ENCODE measurements at places on chromosomes 2 and 18. TPM values are rescaled to one million over a fixed set of nuclear protein-coding genes. Genes with fewer than 3 reads are reported as not detected.
A peak's percentile ranks its signal among the peaks of the same experiment; 100 is the strongest.

Gene CCDC102B
- total RNA-seq, result 3.7 TPM

Gene PUM2
- total RNA-seq, result 55.5 TPM

Gene SLC8A1
- total RNA-seq, result 8.9 TPM

Gene TUBB8B
- not detected for total RNA-seq

Gene CPLX4
- not detected for total RNA-seq

Gene SETBP1
- total RNA-seq, result 21.1 TPM

Gene CNTNAP5
- total RNA-seq, result not detected

Gene INHBB
- total RNA-seq, result 4.4 TPM

Gene SULT6B1
- total RNA-seq, result not detected

Gene FAM237A
- not detected for total RNA-seq

Gene MARCO
- total RNA-seq, result not detected

Gene CDH20
- 3.6 TPM for total RNA-seq

Gene SPR
- 48.3 TPM for total RNA-seq

Gene REG1B
- not detected for total RNA-seq

Gene IL18RAP
- 0.80 TPM for total RNA-seq

- H3K27ac ChIP-seq, result no peak overlapping the region
- no peaks in the 10 kb centered on the region for H3K27me3 ChIP-seq
- DNase-seq, result no peak
- H3K4me3 ChIP-seq, result no peak overlapping the region
- peaks cover 10% of the 10 kb centered on the region for H3K36me3 ChIP-seq
- H3K4me1 ChIP-seq, result no peaks in the 10 kb centered on the region
Measured at GRCh38 chr18:62555135-62555534, 32.3 kb downstream of the ZCCHC2 start.

- no peak overlapping the region for H3K27ac ChIP-seq
- H3K4me3 ChIP-seq, result no peak overlapping the region
- DNase-seq, result no peak
- H3K27me3 ChIP-seq, result no peaks in the 10 kb centered on the region
Measured at GRCh38 chr18:72119082-72119481, 425.1 kb downstream of the CBLN2 start.

DNA sequence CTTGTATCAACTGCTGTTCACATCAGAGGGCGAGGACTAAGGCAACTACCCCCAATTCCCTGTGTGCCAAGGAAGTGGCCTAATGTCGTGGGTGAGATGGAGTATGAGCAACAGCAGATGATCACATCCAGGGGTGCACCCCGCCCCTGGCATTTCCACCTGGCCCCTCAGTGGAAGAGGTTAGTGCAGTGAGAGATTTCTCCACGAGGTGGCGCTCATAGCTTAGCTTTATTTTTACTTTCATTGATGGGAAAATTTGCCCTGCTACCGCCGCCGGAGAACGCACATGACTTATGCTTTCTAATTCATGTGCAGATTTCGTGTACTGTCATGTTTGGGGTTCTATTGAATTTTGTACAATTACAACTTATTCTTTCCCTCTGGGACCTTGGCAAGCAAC, 470.6 kb upstream of the MEX3C start:
- H3K27me3 ChIP-seq, result no peaks in the 10 kb centered on the region
- DNase-seq, result peak; percentile 83
- no peaks in the 10 kb centered on the region for H3K36me3 ChIP-seq
- H3K4me1 ChIP-seq, result no peaks in the 10 kb centered on the region
- H3K27ac ChIP-seq, result no peak overlapping the region
- H3K4me3 ChIP-seq, result no peak overlapping the region

DNA sequence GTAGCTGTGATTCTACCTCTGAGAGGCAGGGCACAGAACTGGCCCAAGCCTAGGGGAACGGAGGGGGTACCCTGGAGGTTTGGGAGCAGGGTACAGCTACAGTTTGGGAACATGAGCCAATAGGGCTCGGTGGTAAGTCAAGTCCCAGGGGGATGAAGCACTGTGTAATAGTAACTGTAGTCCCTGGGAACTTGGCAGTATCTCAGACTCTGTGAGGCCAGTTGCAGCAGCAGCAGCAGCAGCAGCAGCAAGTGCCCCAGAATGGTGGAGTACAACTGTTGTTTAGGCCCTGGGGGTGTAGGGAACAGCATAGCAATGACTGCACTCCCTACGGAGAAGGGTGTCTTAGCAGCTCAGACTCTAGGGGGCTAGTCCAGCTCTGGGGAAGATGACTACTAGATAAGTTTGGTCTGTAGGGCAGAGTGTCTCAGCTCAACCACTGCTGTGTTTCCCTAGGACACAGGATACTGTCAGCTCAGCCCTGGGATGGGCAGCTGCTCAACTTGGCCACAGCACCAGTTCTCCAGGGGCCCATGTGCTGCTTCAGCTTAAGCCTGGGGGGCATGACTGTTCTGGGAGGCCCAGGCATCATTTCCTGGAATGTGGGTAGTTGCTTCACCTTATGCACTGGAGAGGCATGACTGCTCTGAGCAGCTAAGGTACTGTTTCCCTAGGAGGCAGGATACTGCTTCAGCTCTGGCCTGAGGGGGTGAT, 20.5 kb downstream of the CARF start:
- H3K27me3 ChIP-seq, result no peaks in the 10 kb centered on the region
- H3K4me1 ChIP-seq, result no peaks in the 10 kb centered on the region
- no peaks in the 10 kb centered on the region for H3K36me3 ChIP-seq
- DNase-seq, result peak; percentile 12

GRCh38 chr18:11526675-11527074, 82.7 kb upstream of the SLC35G4 start:
- no peaks in the 10 kb centered on the region for H3K27me3 ChIP-seq

- H3K27me3 ChIP-seq, result no peaks in the 10 kb centered on the region
- no peak overlapping the region for H3K27ac ChIP-seq
- H3K4me1 ChIP-seq, result peaks cover 5% of the 10 kb centered on the region
- no peak for DNase-seq
Measured at GRCh38 chr2:3104261-3104660, 273.4 kb downstream of the EIPR1 start.

GRCh38 chr18:43078478-43079092, 36.9 kb downstream of the RIT2 start:
- no peak overlapping the region for H3K27ac ChIP-seq
- H3K36me3 ChIP-seq, result no peaks in the 10 kb centered on the region
- H3K27me3 ChIP-seq, result no peaks in the 10 kb centered on the region
- no peak overlapping the region for H3K4me3 ChIP-seq
- no peaks in the 10 kb centered on the region for H3K4me1 ChIP-seq

- no peak overlapping the region for H3K27ac ChIP-seq
- H3K36me3 ChIP-seq, result no peaks in the 10 kb centered on the region
- peak; percentile 75 for DNase-seq
- H3K4me3 ChIP-seq, result no peak overlapping the region
- no peaks in the 10 kb centered on the region for H3K4me1 ChIP-seq
Measured at GRCh38 chr18:30280861-30281470, 761.6 kb downstream of the DSC3 start.

- H3K36me3 ChIP-seq, result no peaks in the 10 kb centered on the region
- H3K4me3 ChIP-seq, result no peak overlapping the region
- no peaks in the 10 kb centered on the region for H3K27me3 ChIP-seq
- DNase-seq, result peak; percentile 40
Measured at GRCh38 chr2:36615222-36615621, 17.3 kb upstream of the FEZ2 start.

GRCh38 chr18:13103366-13103765, 112.2 kb downstream of the CEP192 start:
- H3K27ac ChIP-seq, result no peak overlapping the region
- H3K27me3 ChIP-seq, result no peaks in the 10 kb centered on the region
- no peak overlapping the region for H3K4me3 ChIP-seq
- H3K36me3 ChIP-seq, result peaks cover 6% of the 10 kb centered on the region

- H3K4me3 ChIP-seq, result no peak overlapping the region
- no peak for DNase-seq
- H3K4me1 ChIP-seq, result peaks cover 6% of the 10 kb centered on the region
- no peak overlapping the region for H3K27ac ChIP-seq
Measured at GRCh38 chr2:238996331-238997136, 148.6 kb downstream of the TWIST2 start.

DNA sequence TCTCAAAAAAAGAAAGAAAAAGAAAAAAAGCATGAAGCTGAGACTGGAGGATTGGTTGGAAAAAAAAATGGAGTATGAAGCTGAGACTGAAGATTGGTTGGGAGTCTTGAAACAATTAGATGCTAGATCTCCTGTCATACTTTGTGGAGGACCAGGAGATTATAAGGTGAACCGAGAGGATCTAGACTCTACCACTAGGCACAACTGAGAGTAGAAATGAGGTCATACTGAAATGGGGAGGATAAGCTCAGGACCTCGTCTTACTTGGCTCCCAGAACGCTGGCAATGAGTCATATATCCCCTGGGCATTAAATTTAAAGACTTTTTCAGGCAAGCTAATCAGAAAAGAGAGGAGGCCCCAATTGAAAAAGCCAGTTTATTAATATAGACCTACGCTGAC, 3.3 kb upstream of the ORC2 start:
- no peaks in the 10 kb centered on the region for H3K27me3 ChIP-seq
- DNase-seq, result no peak
- H3K4me1 ChIP-seq, result peaks cover 20% of the 10 kb centered on the region
- H3K27ac ChIP-seq, result no peak overlapping the region
- H3K36me3 ChIP-seq, result no peaks in the 10 kb centered on the region
